CD4-positive, alpha-beta T cell treated with Interleukin-2 at 100 ng/mL for 4 hours (primary cell): ENCODE measurements at places on chromosomes 2 and 18.

GRCh38 chr2:237262838-237263771 is 150.9 kb downstream of the COL6A3 start:
- DNase-seq = no peak

GRCh38 chr18:41126541-41127235 is 828.3 kb upstream of the PIK3C3 start:
- DNase-seq = no peak

DNA sequence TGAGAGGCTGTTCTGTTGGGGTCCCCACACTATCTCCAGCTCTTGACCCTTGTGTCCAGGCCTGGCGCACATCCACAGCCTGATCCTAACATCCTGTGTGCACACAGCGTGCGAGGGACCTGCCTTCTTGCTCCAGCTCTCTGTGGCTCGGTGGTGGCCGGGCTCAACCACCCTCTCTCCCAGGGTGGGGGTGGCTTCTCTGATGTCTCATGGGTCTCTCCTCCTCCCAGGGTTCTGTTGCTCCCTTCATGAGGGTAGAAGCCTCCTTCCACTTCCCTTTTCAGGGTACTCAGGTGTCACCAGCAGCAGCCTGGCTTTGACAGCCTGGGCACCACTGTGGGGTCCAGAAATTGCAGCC is 196.9 kb upstream of the RAB6C start:
- DNase-seq = no peak

GRCh38 chr2:62662131-62662530 is 43.4 kb upstream of the EHBP1 start:
- DNase-seq = no peak

- no peak for DNase-seq
Measured at GRCh38 chr2:239297142-239298004, 103.4 kb downstream of the HDAC4 start.

DNA sequence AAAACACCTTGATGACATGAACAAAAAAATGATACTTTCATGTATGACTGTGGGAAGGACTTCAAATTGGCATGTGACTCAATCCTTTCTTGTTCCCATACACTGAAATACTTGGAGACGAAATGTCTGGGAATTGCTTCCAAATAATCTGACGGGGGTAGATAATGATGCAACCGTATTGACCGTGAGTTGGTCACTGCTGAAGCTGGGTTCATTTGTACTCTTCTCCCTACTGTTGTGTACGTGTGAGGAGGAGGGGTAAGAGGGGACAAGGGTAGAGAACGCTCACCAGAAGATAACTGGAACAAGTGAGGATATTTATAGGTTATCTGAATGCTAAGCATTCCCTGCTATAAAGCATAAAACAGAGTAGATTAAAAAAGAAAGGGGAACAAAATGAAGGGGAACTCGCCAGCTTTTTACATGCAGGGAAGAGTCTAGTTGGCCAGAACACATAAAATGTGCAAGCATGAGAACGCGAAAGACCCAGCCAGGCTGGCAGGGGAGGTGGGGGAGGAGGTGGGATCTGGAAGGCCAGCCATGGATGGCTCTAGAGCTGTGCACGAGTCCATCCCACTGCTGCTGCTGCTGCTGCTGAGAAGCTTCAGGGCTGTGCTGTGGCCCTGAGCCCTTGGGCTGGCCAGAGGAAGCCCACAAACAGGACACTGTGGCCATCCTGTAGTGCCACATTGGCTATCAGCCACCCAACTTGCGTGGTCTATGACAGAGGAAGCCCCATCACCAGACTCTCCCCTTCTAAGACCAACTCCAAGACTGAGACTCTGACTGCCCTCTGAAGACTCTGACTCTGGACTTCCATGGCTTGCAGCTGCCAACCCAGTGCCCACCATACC is 15.2 kb upstream of the CETN1 start:
- no peak for DNase-seq

GRCh38 chr18:39969803-39970494 is 1985.1 kb upstream of the PIK3C3 start:
- DNase-seq = no peak

GRCh38 chr2:145412155-145412554 is 892.2 kb upstream of the ZEB2 start:
- DNase-seq = no peak

DNA sequence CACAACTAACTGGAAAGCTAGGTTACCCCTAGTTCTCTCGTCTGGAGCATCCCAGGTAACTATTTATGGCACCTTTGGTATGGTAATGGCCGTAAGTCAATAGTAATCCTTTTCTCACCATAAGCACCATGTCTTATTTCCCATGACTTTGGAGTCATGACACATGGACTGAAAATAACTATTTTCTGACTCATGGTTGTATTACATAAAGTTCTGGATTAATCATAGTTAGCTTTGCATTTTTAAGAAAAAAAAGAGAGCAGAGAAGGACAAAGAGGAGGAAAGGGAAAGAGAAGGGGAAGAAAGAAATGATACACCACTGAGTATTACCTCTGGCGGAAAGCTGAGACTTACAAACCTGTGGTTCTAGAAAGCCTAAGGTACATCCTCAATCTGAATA is 99.3 kb downstream of the BIN1 start:
- no peak for DNase-seq
